Right hindlimb (tissue), 1 donor: ENCODE measurements at places on chromosomes 11 and 22.

GRCh38 chr11:110027627-110028371, 65.4 kb upstream of the ZC3H12C start:
- DNase-seq, result no peak

GRCh38 chr11:10592331-10592730, 23.9 kb upstream of the LYVE1 start:
- DNase-seq, result no peak

DNA sequence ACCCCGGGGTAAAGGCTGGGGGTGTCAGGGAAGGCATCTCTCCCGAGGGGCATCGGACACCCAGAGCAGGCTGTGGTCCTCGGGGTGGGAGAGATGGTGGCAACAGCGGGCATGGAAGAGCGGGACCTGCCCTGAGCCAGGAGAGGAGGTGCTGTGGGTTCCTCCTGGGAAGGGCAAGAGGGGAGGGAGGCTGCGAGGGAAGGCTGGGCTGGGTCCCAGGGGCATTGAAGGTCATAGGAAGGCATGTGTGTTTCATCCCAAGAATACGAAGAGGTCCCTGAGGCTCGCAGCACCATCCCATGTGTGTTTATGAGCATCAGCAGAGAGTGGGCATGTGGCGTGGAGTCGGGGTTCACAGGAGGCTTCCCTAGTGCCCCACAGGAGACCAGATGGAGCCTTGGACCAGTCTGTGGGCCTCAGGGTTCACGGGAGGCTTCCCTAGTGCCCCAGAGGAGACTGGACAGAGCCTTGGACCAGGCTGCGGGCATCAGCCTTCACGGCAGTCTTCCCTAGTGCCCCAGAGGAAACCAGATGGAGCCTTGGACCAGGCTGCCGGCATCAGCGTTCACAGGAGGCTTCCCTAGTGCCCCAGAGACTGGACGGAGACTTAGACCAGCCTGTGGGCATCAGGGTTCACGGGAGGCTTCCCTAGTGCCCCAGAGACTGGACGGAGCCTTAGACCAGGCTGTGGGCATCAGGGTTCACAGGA, 420.6 kb downstream of the BRD1 start:
- DNase-seq, result no peak

DNA sequence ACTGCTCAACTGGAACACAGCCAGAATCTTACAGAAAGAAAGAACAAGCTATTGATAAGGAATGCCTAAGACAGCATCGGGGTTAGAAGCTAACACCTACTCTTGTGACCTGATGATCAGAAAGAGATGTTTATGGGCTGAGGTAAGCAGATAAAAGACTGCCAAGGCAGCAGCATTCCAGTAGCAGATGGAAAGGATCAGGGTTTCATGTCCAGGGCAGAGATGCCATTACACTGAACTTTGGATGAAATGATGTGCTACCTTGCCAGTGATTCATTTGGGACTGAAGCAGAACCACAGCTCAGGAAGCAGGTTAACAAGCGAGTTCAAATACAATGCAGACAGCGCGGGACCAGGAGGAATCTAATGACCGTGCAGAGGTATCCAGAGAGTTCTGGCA, 27.1 kb upstream of the APOA1 start:
- no peak for DNase-seq

DNA sequence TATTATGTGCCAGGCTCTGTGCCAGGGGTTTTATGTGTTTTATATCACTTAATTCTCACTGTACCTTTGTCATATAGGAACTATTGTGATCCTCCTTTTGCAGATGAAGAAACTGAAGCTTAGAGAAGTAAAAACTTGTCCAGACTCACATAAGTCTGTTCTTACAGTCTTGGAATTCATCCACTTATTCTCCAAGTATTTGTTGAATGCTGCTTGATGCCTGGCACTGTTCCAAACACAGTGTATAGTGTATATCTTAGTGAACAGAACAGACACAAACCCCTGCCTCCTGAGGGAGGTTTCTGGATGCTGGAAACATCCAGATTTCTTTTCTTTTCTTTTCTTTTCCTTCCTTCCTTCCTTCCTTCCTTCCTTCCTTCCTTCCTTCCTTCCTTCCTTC, 29.0 kb upstream of the FGF3 start:
- DNase-seq, result peak; percentile 25

DNA sequence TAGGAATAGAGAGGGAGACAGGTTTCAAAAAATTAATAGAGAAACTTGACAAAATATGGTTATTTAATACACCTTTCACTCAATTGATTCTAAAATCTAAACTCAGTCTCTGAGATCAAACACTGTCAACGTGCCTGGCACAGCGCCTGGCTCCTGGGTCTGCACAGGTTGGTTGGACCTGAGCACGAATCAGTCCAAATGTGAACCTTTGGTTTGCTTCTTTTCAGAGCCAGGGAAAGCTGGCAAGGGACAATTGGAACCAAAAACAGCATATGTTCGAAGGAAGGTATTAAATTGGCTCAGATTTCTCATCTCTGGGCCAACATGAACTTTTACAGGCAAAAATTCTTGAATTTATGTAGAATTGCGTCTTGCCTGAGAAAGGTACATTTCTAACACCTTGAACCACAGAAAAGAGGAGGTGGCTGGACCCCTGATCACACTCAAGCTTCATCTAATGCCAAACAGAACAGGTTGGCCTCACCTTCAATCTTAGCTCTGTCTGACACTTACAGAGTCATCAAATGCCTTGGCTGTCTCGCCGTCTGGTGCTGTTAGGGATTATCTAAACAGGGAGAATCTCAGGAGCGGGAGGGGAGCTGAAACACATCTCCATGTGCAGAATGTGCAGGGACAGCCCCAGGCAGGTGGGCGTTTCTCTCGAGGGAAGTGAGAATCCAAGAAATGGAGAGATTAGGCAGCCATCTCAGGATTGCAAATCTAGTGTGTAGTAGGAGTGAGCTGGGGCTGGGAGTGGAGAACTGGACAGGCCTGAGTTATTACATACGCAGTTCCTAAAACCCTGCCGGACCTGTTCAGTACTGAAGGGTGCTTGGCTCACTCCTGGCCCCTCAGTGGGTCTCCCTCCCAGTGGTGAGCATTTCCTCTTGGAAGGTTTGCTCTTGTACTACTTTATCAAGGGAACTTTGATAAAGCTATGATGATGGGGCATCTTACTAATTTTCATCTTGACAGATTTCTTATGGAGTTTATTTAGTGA, 442.2 kb upstream of the B3GAT1 start:
- no peak for DNase-seq
